ENCODE measurements at places on chromosomes 1 and 21. TPM values are rescaled to one million over a fixed set of nuclear protein-coding genes. Genes with fewer than 3 reads are reported as not detected.

DNA sequence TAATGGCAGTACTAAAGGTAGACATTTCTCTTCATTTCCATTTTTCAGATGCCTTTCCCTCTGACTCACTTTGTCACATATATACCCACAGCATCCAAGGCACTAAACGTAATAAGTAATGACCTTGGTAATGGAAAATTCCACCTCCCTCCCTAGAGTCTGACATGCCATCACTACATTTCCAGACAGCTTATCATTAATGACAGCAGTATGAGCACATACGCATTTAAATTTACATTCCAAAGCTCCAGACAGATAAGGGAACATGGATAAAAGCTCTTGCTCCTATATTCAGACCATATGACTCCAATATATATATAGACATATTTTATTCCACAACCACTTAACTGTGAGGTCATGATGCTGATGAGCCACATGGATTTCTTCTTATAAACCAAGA lies 191.7 kb upstream of the GORAB start:
- no peaks in the 10 kb centered on the region for H3K4me1 ChIP-seq
- no peak for DNase-seq
- H3K27ac ChIP-seq: no peak overlapping the region

- H3K4me1 ChIP-seq: no peaks in the 10 kb centered on the region
- no peak overlapping the region for H3K27ac ChIP-seq
- no peak for DNase-seq
- H3K4me3 ChIP-seq: no peak overlapping the region
- no peaks in the 10 kb centered on the region for H3K36me3 ChIP-seq
- peaks cover 8% of the 10 kb centered on the region for H3K27me3 ChIP-seq
Measured at GRCh38 chr1:210099921-210100320, 132.7 kb upstream of the SERTAD4 start.

DNA sequence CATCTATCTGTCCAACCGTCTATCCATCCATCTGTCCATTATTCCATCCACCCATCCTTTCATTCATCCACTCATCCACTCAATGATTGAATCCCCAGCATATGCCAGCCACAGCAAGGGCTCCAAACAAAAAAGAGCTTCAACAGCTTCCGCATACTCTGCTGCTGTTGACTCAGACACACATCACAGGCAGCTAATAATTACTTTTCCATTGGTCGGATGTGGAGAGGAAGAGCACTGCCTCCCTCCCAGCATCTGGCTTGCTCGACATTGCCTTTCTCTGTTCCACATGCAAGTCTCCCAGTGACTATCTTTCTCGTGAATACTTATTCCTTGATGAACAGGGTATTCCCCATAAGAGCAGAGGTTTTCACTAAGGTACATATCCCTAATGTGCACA lies 176.5 kb downstream of the HIVEP3 start:
- no peak for DNase-seq
- H3K27ac ChIP-seq: no peak overlapping the region
- peaks cover 10% of the 10 kb centered on the region for H3K4me1 ChIP-seq
- no peak overlapping the region for H3K4me3 ChIP-seq

- H3K27ac ChIP-seq: no peak overlapping the region
- no peak for DNase-seq
- no peak overlapping the region for H3K4me3 ChIP-seq
Measured at GRCh38 chr1:8497210-8497819, 179.4 kb downstream of the SLC45A1 start.

DNA sequence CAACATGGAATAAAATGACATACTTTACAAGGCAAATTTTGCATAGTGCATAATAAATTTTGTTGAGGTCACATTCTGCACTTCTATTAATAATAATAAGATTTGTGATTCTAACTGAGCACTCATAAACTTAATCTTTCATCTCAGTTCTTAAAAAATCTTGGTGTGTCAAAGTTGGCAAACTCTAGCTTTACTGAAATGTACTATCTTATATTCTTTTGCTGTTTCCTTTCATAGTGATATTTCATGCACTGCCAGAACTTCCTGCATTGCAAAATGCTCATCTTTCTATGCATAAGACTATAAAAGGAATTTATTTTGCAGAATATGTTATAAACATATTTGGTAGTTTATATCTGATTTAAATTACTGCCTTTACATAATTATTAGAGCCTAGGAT lies 797.6 kb downstream of the ADGRL2 start:
- no peaks in the 10 kb centered on the region for H3K27me3 ChIP-seq
- no peak overlapping the region for H3K4me3 ChIP-seq
- no peaks in the 10 kb centered on the region for H3K4me1 ChIP-seq
- no peak overlapping the region for H3K27ac ChIP-seq
- H3K36me3 ChIP-seq: no peaks in the 10 kb centered on the region

DNA sequence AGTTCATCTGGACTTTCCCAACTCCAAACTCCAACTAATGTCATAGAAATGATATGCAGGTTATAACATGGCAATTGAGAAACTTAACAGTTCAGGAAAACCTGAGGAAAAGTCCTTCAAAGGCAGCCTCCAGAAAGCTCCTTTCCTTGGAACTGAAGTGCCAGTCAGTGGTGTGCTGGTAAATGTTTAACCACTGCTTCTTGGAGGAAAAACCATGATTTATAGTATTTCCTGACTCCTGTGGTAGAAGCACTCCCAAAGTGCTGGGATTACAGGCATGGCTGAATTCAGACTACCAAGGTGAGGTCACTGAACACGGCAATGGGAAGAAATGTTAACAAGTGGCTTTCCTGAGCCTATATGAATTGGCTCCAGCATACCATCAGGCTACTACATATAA lies 26.7 kb upstream of the ZNHIT6 start:
- no peaks in the 10 kb centered on the region for H3K4me1 ChIP-seq
- no peaks in the 10 kb centered on the region for H3K27me3 ChIP-seq
- DNase-seq: no peak

GRCh38 chr21:26157801-26158200 lies 12.8 kb downstream of the APP start:
- no peak for DNase-seq
- H3K4me1 ChIP-seq: no peaks in the 10 kb centered on the region
- H3K27me3 ChIP-seq: no peaks in the 10 kb centered on the region
- H3K27ac ChIP-seq: no peak overlapping the region
- H3K36me3 ChIP-seq: peaks cover 42% of the 10 kb centered on the region

DNA sequence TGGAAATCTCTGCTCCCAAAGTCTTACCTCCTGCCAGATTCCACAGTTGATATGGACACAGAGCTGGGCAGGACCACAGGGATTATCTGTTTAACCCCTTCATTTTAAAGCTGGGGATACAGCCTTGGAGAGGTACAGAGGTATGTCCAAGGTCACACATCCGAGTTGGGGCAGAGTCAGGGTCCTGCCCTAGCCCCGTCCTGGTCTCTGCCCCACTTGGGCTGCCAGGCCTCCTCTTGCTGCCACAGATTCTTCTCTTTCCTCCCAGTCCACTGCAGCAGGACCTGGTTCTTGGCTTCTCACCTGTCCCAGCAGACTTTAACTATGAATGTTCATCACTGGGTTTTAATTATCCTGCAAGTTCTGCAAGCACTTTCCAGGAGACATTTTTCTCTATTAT lies 258.3 kb downstream of the MATN1 start:
- DNase-seq: no peak
- no peak overlapping the region for H3K27ac ChIP-seq
- H3K27me3 ChIP-seq: peaks cover 8% of the 10 kb centered on the region
- no peaks in the 10 kb centered on the region for H3K4me1 ChIP-seq

GRCh38 chr1:165434281-165434680 lies 10.6 kb downstream of the RXRG start:
- H3K4me1 ChIP-seq: peaks cover 5% of the 10 kb centered on the region
- no peaks in the 10 kb centered on the region for H3K36me3 ChIP-seq
- H3K27ac ChIP-seq: no peak overlapping the region
- no peaks in the 10 kb centered on the region for H3K27me3 ChIP-seq
- H3K4me3 ChIP-seq: no peak overlapping the region

- no peaks in the 10 kb centered on the region for H3K27me3 ChIP-seq
- H3K27ac ChIP-seq: no peak within 1 kb of the TSS
- peak; percentile 21 for DNase-seq
Measured at GRCh38 chr1:173050865-173051264, at the start of gene TNFSF18. Gene TNFSF18, minus strand, starts transcription at chr1:173050941. Its CDS starts 45 bp downstream, at chr1:173050896.

DNA sequence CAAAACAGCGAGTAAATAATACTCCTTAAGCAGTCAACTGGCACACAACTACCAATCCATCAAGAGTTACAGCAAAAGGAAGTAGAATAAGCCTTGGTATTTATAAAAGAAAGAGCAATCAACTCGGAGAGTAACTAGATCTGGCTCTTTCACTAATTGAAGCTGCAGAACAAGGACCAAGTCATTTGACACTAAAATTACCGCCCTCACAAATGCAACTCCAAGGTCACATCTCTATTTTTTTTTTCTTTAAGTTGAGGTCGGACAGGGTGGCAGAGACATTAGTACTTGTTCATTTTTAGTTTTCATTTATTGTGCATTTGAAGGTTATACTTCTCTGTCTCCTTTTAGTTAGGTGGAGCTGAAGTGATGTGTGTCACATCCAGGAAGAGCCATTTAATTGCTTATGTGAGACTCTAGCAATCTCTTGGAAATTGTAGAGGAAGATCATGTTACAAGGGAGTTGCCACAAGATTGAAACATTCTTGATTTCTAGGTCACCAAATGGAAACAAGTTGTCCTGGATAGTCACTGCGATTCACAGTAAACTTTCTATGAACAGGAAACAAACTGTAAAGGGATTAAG lies 138.1 kb upstream of the ADAMTS5 start:
- no peak for DNase-seq
- H3K4me3 ChIP-seq: no peak overlapping the region
- peaks cover 12% of the 10 kb centered on the region for H3K4me1 ChIP-seq
- H3K27ac ChIP-seq: no peak overlapping the region

GRCh38 chr1:38334930-38335592 lies 288.5 kb upstream of the POU3F1 start:
- no peaks in the 10 kb centered on the region for H3K4me1 ChIP-seq
- no peak for DNase-seq
- H3K36me3 ChIP-seq: no peaks in the 10 kb centered on the region
- no peak overlapping the region for H3K27ac ChIP-seq

GRCh38 chr1:50959303-50959912 lies 659 bp downstream of the FAF1 start:
- H3K36me3 ChIP-seq: peaks cover 23% of the 10 kb centered on the region
- H3K4me1 ChIP-seq: 0 out of 2 replicates have a peak, but pooled peaks cover 5% of the 10 kb centered on the region
- H3K27ac ChIP-seq: peak overlapping the region; percentile 56
- DNase-seq: peak; percentile 42
- H3K4me3 ChIP-seq: peak overlapping the region; percentile 86

- no peak overlapping the region for H3K27ac ChIP-seq
- H3K36me3 ChIP-seq: no peaks in the 10 kb centered on the region
- H3K4me1 ChIP-seq: no peaks in the 10 kb centered on the region
- H3K4me3 ChIP-seq: no peak overlapping the region
Measured at GRCh38 chr1:199585392-199585791, 442.1 kb upstream of the NR5A2 start.

DNA sequence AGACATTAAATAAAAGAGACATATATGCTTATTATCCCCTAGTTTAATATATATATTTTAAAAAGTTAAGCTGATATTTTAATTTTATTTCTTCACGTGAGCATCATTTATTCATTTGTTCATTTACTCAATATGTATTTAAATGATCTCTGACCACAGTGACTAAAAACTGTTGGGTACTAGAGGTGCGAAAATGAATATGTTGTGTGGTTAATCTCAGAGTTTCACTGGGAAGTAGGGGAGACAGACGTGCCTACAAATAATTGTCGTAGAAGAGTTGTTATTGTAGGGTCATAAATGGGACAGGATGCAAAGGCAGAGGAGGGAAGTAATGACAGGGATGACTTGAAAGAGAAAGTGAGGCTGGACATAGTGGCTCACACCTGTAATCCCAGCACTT lies 213.0 kb upstream of the CACYBP start:
- peaks cover 16% of the 10 kb centered on the region for H3K4me1 ChIP-seq
- no peak for DNase-seq
- H3K27me3 ChIP-seq: no peaks in the 10 kb centered on the region
- no peaks in the 10 kb centered on the region for H3K36me3 ChIP-seq

DNA sequence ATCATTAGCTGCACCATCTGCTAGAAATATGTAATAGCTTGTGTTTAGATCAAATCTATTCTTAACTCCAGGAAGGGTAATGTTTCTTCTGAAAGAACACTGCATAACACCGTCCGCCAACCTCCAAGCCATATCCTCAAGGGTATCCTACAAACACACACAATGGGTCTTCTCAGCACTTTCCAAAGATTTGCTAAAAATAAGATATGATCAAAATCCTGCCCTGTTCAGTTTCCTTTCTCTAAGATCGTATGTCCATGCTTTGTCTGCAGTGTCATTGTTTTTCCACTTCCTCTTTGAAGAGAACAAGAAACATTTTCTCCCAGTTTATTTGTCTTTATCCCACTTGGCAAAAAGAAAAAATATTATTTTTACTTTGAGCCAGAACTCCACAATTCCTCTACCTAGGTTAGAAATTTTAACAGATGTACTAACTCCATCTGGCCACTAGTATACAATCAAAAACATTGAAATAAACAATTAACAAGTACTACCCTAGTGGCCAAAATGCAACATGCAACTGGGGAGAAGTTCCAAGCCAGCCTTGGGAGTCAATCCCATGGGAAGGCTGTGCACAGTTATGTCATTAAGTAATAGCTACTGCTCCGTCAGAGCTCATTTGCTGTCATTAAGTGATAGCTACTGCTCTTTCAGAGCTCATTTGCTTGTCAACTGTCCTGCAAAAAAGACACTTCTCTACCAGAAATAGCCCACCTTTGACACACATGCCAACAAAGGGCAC lies 37.8 kb downstream of the FRRS1 start:
- peak overlapping the region; percentile 59 for H3K27ac ChIP-seq
- H3K36me3 ChIP-seq: no peaks in the 10 kb centered on the region
- peaks cover 35% of the 10 kb centered on the region for H3K4me1 ChIP-seq
- peak; percentile 48 for DNase-seq

- no peaks in the 10 kb centered on the region for H3K27me3 ChIP-seq
- DNase-seq: no peak
- H3K27ac ChIP-seq: no peak overlapping the region
- no peaks in the 10 kb centered on the region for H3K36me3 ChIP-seq
Measured at GRCh38 chr1:169137357-169137756, 30.9 kb downstream of the ATP1B1 start.

The FHAD1 gene
- total RNA-seq: 2.3 TPM

The FBXO2 gene
- total RNA-seq: not detected

The OR2L3 gene
- total RNA-seq: not detected

The RBBP4 gene
- total RNA-seq: 395 TPM
